Stimulated activated CD8-positive, alpha-beta memory T cell treated with anti-CD3 and anti-CD28 coated beads, Interleukin-12 subunit alpha, Interleukin-12 subunit beta, amount 100 ng/mL, for 1 hour (primary cell): ENCODE measurements at places on chromosomes 1 and 21.

DNA sequence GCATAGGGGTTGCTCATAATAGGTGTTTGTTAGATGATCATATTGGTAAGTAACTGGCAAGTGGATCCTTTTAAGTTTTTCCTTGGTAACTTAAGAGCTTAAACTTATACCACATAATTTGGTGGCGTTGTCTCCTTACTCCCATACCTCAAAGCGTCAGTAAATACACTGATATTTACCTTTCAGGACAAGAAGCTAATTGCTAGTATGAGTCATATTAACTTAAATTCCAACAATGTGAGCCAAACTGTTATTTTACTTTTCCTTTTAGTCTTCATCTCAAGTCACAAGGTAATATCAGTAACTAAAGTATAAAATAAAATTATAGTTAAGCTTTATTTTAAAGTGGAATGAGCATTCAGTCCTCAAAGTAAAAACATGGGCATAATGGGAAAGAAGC is 9.0 kb upstream of the SH3GLB1 start:
- no peak for DNase-seq

GRCh38 chr1:163191301-163191700 is 11.4 kb downstream of the RGS5 start:
- no peak for DNase-seq

GRCh38 chr1:178048426-178048825 is 45.5 kb upstream of the RASAL2 start:
- DNase-seq = no peak

DNA sequence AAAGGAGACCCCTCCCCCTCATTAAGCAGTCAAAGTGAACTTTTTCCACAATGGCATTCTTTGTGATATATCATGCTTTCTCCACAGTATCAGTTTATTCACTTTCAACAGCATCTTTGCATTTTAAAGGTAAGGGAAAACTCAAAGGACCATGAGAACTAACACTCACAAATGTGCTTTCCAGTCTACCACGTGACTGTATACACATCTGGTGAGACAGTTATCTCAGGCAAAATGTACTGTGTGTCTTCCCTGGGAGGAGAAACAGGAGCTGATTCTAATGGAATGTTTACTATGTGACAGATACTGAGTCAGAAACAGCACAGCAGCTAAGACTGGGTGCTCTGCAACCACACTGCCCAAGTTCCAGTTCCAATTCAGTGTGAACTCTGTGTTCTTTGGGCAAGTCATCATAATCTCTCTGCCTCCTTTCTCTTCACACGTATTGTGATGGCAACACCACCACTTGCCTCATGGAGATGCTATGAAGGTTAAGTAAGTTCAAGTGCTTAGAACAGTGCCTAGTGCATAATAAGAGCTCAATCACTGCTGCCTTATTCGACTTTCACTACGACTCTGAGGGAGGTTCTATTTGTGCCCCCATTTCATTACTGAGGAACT is 79.0 kb downstream of the SLC45A1 start:
- no peak for DNase-seq

GRCh38 chr1:236416165-236416564 is 22.1 kb downstream of the EDARADD start:
- no peak for DNase-seq

GRCh38 chr1:234149217-234149616 is 224.0 kb upstream of the COA6 start:
- DNase-seq = no peak

GRCh38 chr1:67855961-67856360 is 22.7 kb upstream of the GNG12 start:
- no peak for DNase-seq

DNA sequence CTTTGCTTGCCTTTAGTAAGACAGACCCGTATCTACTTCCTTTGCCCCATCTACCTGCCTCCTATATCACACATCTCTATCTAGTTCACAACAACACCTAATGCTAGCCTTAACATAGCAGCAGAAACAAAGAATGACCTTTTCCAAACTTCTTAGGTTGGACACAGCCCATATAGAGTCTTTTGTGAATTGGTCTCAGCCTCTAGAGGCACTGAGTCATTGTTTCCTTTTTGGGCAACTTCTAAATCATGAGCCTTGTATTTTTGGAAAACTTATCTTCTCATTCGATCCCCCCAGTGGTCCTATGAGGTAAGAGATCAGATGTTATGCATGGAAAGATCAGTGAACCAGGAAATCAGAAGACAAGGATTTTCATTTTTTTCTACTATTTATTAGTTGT is 679.4 kb upstream of the USP24 start:
- DNase-seq = no peak

DNA sequence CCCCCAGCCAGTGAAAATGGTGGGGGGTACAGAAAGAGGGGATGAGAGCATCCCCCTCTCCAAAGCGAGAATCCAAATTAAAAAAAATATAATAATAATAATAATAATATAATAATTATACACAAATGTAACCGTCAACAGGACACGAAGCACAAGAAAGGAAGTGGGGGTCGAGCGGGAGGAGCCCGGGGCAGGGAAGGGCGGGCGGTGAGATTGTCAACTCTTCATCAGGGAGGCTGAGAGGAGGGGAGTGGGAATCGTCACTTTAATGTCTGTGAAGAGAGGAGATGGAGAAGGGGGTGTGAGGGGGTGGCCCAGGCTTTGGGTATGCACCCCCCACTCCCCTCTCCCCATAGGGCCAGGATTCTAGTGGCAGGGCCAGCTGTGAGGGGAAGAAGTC is 33.2 kb downstream of the MEF2D start:
- no peak for DNase-seq
